Endothelial cell of umbilical vein (primary cell): ENCODE measurements at places on chromosomes 4 and X. TPM values are rescaled to one million over a fixed set of nuclear protein-coding genes. Genes with fewer than 3 reads are reported as not detected.

The CLNK gene
- not detected in 2 replicates for polyA plus RNA-seq

The GPR143 gene
- 17.7 TPM in 2 replicates for polyA plus RNA-seq

The ERAS gene
- 0.14 TPM in 1 of 2 replicates, not detected in the other for polyA plus RNA-seq

The STATH gene
- polyA plus RNA-seq, result not detected in 2 replicates

The BBS12 gene
- polyA plus RNA-seq, result 0.91 and 0.99 TPM in 2 replicates

The FRG2 gene
- not detected in 2 replicates for polyA plus RNA-seq

The NPY2R gene
- polyA plus RNA-seq, result not detected in 2 replicates

The DCAF12L2 gene
- polyA plus RNA-seq, result 0.04 and 0.05 TPM in 2 replicates

The FAM236B gene
- polyA plus RNA-seq, result not detected in 2 replicates

The RAB39B gene
- polyA plus RNA-seq, result not detected in 2 replicates

The GRIA2 gene
- not detected in 2 replicates for polyA plus RNA-seq

The GATA1 gene
- polyA plus RNA-seq, result not detected in 2 replicates

The PPBP gene
- polyA plus RNA-seq, result not detected in 2 replicates

The PDHA1 gene
- polyA plus RNA-seq, result 50.5 and 76.8 TPM in 2 replicates

The FRMPD3 gene
- not detected in 2 replicates for polyA plus RNA-seq

The NCAPG gene
- 7.5 and 11.6 TPM in 2 replicates for polyA plus RNA-seq

The OPRPN gene
- not detected in 2 replicates for polyA plus RNA-seq

The TNMD gene
- not detected in 2 replicates for polyA plus RNA-seq

The HGFAC gene
- 0.24 and 0.36 TPM in 2 replicates for polyA plus RNA-seq

The BDH2 gene
- 37.3 and 40.9 TPM in 2 replicates for polyA plus RNA-seq

The ASMT gene
- polyA plus RNA-seq, result 0.10 TPM in 1 of 2 replicates, not detected in the other

The NSG1 gene
- polyA plus RNA-seq, result 2.9 and 3.3 TPM in 2 replicates

The ARMCX2 gene
- polyA plus RNA-seq, result 37.4 and 41.4 TPM in 2 replicates

The TMEM271 gene
- polyA plus RNA-seq, result not detected in 2 replicates

The ABCD1 gene
- polyA plus RNA-seq, result 9.1 and 11.3 TPM in 2 replicates

The REPS2 gene
- 0.78 and 0.91 TPM in 2 replicates for polyA plus RNA-seq

The SLC9B2 gene
- polyA plus RNA-seq, result 9.2 and 9.6 TPM in 2 replicates
